Stimulated activated naive CD4-positive, alpha-beta T cell treated with Interleukin-2 at 50 U/mL for 16 hours (primary cell): ENCODE measurements at places on chromosomes 16 and 17.

DNA sequence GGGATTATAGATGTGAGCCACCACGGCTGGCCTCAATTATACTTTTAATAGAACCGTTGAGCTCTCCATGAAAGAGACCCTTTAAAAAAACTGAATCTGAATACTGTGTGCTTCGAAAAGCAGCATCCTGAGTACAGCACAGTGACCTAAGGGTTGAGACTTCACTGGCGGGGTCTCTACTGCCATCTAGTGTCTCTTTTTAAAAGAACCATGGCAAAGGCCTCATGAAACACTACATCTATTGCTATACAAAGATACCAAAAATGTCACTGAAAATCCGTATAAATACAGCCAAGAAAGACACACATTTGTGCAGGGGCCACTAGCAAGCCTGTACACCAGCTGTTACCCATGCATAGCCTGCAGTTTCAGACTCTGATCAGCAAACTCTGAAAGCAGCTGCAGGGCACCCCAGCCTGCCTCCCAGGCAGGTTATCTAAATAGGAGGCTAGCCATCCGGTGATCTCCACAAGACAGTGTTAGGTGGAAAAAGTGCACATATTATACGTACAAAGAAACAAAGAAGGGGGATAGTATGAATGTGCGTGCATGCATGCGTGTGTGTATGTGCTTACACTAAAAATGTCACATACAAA, 35.3 kb downstream of the NPLOC4 start:
- peak; percentile 7 for DNase-seq

- no peak for DNase-seq
Measured at GRCh38 chr16:29763326-29763725, 14.7 kb upstream of the ZG16 start.

- no peak for DNase-seq
Measured at GRCh38 chr17:3732210-3732621, 8.5 kb downstream of the HASPIN start.

DNA sequence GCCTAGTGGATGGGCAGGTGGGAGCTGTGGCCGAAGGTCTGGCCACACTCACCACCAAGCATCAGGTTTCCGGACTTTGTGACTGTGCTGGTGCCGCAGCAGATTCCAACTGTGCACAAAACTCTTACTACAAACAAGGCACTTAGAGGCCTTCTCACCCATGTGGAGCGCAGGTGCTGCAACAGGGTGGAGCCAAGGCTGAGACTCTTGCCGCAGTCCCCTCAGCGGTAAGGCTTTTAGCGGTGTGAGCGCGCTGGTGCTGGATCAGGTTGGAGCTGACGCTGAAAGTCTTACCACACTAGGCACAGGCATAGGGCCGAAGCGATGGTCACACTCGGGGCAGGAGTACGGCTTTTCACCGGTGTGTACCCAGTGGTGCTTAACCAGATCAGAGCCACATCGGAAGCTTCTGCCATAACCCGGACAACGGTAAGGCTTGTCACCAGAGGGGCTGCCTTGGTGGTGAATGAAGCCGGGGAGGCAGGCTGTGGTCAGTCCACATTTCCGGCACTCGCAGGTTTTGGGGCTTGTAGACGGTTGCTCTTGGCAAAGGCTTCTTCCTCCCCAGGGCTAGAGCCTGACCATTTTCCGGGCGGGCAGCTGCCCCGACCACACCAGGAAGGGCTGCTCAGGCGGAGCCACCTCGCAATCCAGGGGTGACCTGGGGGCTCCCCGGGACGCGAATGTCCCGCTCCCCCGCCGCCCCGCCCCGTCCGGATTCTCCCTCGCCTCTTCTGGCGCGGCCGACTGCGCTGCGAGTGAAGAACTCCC, 1.0 kb upstream of the ARMC5 start:
- DNase-seq: peak; percentile 52

GRCh38 chr17:8056232-8056975, 17.5 kb downstream of the ALOX15B start:
- no peak for DNase-seq

DNA sequence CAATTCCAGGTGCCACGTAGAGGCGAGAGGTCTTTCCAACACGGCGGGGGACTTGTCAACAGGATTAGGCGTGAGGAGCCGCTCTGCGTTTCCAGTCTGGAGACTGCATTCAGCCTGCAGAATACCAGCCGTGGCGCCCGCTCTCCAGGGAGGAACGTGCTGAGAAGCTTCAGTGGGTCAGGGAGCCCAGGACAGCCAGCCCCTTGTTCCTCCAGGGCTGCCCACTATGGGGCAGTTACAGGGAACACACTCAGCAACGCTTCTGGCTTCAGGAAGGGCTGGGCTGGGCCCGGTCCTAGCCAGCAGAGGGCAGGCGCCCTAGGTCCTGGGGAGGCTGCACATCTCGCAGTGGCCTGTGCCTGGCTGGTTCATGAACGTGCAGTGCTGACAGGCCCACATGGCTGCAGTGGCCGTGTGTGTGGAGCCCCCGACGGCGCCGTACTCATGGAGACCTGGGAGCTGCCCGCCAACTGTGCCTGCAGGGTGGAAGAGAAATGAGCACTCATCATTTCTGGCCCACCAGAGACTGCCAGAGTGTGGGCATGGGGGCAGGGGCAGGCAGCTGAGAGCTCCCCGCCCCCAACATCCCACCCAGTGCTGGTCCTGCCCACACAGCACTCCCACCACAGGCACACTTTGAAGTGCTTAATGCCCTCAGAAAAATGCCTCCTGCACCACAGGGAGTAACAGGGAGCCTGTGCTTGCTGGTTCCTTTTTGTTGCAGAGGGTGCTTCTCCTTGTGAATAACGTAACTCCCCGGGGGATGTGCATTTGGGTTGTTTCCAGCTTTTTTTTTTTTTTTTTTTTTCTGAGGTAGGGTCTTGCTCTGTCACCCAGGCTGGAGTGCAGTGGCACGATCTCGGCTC, 7.0 kb upstream of the FAAP100 start:
- DNase-seq: no peak

GRCh38 chr16:78742501-78743283, 643.2 kb downstream of the WWOX start:
- DNase-seq: peak; percentile 90

- DNase-seq: peak; percentile 77
Measured at GRCh38 chr17:40362696-40363110, 1.8 kb downstream of the GJD3 start.

GRCh38 chr17:32341141-32341856, 674 bp downstream of the C17orf75 start:
- peak; percentile 34 for DNase-seq

DNA sequence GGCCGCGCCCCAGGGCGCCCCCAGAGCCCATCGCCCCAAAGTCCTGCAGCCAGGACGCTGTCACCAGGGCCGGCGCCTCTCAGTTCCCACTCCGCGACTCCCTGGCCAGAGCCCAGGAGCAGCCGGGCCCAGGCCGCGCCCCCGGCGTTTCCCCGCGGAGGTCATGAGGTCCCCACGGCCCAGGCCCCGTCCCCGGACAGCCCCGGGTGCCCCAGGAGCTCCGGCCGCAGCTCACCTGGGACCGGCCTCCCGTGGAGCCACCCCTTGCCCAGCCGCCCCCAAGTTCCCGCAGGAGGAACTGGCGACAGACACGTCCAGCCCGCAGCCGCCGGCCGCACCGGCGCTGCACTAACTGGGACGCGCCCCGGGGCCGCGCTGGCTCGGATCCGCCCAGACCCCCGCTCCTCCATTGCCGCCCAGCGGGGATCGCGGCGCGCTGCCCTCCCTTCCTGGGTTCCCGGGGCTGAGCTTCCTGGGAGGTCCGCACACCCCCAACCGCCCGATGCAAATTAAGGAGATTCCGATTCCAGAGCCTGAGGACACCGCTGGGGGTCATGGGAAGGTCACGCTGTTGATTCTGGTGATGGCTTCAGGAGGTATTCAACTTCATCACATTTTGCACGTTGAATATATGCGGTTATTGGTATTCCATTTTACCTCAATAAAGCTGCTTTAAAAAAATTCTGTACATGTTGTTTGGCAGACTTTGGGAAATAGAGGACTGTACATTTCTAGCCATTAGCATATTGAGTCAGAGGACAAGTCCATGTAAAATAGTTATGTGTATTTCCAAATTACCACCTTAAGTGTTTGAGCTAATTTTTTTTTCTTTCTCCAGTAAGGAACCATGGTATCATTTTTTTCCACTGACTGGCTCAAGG, 9.9 kb downstream of the AHSP start:
- DNase-seq: no peak

- DNase-seq: no peak
Measured at GRCh38 chr16:83947642-83948234, 5.3 kb upstream of the OSGIN1 start.

- no peak for DNase-seq
Measured at GRCh38 chr17:57663326-57664070, 81.6 kb downstream of the CCDC182 start.

GRCh38 chr16:87382023-87382785, 1.4 kb downstream of the FBXO31 start:
- no peak for DNase-seq

- DNase-seq: peak; percentile 48
Measured at GRCh38 chr16:31876951-31877828, 3.6 kb downstream of the ZNF267 start.

DNA sequence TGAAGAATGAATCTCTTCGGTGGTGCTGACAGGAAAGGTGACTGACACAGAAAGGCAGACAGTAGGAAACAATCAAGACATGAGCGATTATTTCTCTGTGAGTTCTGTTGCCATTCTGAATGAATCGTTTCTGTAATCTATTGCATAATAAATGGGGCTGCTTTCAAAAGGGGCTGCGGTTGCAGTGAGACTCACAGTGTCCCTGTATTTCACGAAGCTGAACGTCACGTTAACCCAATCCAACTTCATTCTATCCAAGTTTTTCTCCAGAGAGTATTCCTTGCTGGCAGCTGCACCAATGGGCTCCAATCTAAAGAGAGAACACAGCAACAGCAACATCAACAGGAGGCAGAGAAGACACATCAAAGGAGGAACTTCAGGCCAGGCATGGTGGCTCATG, 75.4 kb downstream of the DNAH3 start:
- no peak for DNase-seq

DNA sequence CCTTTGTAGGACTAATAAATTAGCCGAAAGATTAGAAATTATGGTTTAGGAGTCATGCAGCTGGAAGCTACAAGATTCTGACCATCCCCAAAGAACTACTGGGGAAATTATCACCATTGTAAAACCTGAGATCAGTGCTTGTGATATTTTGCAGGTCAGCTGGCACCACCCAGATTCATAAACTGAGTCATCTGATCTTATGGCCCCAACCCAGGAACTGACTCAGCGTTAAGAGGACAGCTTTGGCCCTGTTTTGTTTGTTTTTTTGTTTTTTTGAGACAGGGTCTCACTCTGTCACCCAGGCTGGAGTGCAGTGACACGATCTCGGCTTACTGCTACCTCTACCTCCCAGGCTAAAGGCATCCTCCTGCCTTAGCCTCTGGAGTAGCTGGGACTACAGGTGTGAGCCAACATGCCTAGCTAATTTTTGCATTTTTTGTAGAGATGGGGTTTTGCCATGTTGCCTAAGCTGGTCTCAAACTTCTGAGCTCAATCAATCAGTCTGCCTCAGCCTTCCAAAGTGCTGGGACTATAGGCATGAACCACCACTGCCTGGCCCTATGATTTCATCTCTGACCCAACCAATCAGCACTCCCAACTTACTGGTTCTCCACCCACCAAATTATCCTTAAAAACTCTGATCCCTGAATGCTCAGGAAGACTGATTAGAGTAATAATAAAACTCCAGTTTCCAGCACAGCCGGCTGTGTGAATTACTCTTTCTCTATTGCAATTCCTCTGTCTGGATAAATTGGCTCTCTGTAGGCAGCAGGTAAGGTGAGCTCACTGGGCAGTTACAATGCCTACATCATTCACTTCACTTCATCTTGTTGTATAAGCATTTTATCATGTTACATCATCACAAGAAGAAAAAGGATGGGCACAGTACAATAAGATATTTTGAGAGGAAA, 79.4 kb upstream of the KSR1 start:
- DNase-seq: no peak

DNA sequence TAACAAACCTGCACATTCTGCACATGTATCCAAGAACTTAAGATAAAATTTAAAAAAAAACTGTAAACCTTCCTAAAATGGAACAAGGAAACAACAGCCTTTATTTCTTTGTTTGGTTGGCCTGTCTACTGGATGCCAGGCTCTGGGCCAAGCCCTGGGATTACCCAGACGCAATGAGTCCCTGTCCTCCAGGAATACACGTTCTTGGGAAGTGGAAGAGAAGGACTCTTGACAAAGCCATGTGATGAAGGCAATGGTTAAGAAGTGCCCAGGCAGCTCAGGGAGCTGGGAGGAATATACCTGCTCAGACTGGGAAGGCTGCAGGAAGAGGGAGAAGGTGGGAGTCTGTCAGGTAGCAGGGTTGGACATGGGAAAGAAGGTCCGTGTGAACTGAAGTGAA, 115.4 kb downstream of the AXIN2 start:
- DNase-seq: no peak

GRCh38 chr16:4096509-4096908, 19.7 kb downstream of the ADCY9 start:
- DNase-seq: no peak

GRCh38 chr17:47949946-47950345, 7.7 kb downstream of the PRR15L start:
- DNase-seq: no peak

- DNase-seq: no peak
Measured at GRCh38 chr16:31141489-31142108, 6.1 kb upstream of the PRSS8 start.

DNA sequence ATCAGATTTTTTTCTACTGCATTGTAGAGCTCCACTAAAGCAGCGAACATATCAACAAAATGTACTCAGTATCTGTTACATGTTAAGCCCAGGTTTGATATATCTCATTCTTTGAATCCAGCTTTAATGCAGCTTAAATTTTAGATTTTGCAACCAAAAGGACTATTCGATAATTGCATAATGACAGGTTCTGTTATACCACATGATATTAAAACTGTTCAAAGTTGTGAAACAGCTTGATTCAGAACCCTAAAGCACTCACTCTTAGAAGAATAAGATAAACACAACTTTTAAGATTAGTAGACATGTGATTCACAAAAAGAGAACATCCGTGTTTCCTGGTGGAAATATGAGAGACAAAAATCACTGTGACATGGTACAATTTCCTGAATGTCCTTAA, 427.9 kb downstream of the CDH11 start:
- DNase-seq: no peak

DNA sequence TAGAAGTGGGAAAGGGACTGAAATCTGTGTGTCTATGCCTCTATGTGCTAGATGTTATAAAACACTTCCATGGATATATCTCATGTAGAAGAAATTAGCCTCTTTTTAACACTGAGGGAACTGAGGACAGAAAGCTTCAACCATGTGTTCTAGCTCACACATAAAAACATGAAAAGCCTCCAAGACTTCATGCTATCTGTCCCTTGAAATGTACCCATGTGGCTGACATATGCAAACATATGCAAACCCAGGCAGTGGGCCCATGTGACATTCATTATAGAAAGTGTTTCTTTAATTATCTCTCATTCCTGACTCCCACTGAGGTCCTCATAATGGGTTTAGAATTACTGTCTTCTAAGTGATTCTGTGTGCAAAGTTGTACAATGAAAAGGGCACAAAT, 134.7 kb upstream of the MAF start:
- DNase-seq: no peak
